ENCODE measurements at places on chromosomes 11 and 22.

GRCh38 chr11:2256951-2257700, 13.3 kb downstream of the ASCL2 start:
- DNase-seq = no peak

DNA sequence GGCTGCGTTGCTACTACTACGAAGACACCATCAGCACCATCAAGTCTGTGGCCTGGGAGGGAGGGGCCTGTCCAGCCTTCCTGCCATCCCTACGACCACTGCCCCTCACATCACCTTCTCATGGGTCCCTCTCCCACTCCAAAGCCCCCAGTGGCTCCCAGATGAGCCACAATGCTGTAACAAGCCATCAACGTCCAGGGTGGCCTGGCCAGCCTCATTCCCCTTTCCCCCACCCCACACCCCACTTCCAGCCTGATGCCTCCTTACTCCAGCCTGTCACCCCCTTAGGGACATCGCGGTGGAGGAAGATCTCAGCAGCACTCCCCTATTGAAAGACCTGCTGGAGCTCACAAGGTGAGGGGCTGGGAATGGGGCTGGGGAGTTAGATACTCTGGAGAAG, 14.9 kb downstream of the NCF4 start:
- DNase-seq = no peak

DNA sequence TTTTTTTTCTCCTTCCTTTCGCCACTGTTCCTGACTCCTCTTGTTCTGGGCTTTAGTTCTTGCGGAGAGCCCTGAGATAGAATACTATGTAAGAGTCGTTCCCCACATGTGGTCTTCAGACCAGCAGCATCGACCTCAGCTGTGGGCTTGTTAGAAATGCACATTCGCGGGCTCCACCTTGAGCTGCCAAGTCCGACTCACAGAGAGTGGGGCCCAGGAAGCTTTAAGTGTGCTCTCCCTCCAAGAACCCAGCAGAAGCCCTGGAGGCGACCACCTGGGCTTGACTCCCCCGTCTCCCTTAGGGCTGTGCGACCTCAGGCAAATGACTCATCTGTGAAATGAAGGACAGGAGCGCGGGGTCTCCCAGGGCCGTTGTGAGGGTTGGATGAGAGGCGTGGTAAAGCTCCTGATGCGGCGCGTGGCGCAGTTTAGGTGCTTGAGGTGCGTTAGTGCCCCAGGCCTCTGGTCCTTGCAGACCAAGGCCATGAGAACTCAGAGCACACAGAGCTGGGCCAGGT, 18.8 kb downstream of the SAMM50 start:
- DNase-seq = no peak

- DNase-seq = no peak
Observed at GRCh38 chr11:204587-205109, 2.6 kb downstream of the BET1L start.

DNA sequence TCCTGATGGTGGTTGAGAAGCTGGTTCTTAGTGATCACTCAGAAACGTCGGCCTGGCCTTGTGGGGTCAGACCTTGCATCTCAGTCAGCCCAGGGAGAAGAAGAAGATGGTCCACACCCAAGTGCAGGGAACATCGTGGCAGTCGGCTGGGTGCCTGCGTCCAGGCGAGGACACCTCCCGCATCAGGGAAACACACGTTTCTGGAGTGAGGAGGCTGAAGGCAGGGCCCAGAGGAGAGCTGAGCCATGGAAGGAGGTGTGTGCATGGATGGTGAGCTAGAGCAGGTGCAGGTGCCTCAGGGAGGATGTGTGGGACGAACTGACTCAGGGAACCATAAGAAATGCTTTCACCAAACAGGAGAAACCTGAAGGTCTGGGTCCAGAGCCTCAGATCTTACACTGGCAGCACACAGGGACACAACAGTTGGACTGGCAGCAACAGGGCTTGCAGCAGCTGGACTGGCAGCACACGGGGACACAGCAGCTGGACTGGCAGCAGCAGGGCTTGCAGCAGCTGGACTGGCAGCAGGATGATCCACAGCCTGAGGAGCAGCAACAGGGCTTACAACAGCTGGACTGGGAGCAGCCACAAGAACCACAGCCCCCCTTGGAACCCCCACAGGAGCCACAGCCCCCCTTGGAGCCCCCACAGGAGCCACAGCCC, 632 bp downstream of the KRTAP5-2 start:
- DNase-seq = no peak

DNA sequence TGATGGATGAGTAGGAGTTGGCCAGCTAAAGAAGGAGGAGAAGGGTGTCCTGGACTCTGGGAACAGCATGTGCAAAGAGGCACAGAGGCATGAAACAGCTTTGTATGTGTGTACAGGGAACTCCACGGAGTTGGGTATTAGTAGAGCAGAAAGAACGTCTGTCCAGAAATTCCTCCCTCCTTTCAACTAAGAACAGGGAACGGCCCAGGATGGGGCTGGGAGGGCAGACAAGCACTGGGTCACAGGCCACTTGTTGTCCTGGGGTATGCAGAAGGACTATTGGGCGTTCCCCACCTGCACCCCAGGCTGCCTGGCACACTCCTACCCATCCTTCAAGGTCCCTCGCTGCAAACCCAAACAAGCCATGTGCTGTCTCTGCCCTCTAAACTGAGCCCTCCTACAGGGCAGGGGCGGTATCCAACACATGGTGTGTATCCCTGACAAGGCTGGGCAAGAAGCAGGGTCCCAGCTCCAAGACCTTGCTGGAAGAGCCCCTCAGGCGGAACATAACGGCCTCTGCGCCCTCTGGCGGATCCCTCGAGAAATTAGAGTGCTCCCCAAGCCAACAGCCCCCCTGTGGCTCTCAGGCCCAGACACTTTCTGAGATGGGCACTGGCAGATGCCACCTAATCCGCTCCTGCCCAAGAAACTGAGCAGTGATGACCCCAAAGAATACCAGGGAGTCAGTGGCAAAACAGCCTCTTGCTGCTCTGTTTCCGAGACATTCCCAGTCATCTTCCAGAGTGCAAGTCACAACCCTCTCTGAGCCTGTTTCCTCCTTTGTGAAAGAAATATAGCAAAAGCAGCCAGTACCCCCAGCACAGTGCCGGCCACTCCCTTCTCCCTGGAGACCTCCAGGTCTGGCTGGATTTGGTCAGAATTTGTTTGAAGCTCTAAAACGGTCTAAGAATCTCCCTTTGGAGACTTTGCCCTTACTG, 1.6 kb upstream of the ELFN2 start:
- DNase-seq = no peak

GRCh38 chr22:29211066-29211465, 5.4 kb downstream of the EMID1 start:
- no peak for DNase-seq

Measured in cerebellar nuclear complex (tissue), 1 donor.